ENCODE measurements at places on chromosomes 4 and X.
A peak's percentile ranks its signal among the peaks of the same experiment; 100 is the strongest.

DNA sequence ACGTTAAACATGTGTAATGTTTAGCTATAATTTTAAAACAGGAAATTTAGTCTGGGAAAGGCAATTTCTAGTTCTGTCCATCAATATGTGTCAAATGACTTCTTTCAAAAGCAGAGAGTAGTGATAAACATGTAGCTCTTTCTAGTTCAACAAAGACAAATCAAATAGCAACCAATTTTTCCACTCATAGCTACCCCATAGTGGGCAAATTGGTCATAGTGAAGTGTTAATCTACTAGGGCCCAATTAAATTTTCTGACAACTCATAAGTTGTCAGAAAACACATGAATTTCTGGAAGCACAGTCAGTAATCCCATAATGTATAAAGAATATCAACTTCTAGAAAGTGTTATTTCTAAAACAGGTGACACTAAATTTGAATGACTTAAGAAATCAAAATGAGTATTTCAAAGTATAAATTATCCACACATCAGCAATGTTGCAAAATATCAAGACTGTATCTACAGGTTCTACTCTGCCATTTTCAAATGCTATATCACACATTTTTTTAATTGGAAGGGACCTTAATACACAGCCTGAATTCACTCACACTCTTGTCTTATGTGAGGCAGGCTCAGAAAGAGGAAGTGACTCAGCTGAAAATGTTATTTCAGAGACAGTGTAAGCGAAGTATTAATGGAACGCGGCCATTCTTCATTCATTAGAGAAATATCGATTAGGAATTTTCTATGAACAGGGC lies 7.7 kb downstream of the OCIAD2 start:
- no peak for DNase-seq

- no peak for DNase-seq
Measured at GRCh38 chr4:106583567-106583966, 215.0 kb upstream of the GIMD1 start.

DNA sequence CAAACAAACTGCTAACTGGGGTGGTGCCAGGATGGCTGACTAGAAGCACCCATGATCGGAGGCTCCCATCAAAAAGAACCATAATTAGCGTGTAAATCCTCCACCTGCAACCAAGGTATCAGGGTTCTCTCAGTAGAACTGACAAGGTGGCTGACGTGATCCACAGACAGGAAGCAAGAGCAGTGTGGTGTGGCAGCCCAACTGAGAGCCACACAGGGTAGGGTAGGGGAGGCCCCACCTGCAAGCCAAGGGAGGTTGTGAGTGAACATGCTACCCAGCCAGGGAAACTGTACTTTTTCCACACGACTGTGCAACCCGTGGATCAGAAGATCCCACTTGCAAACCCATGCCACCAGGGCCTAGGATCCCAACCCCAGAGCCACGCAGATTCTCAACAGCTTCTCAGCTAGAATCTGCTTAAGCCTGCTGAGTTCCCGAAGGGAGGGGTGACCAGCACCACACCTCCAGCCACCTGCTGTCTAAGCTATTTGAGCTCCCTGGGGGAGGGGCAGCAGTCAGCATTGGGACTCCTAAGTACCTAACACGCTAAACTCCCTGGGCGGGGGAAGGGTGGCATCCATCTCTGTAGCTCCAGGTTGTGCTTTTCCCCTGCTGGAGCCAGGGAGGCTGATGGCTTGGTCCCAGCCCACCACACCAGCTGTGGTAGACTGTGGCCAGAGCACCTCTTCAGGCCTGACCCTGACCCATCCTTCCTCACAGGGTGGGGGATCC lies 425.1 kb downstream of the GPM6A start:
- no peak for DNase-seq

GRCh38 chr4:33709247-33709646 lies 2535.1 kb downstream of the ARAP2 start:
- no peak for DNase-seq

- peak; percentile 31 for DNase-seq
Measured at GRCh38 chr4:106495476-106495875, 126.9 kb upstream of the GIMD1 start.

DNA sequence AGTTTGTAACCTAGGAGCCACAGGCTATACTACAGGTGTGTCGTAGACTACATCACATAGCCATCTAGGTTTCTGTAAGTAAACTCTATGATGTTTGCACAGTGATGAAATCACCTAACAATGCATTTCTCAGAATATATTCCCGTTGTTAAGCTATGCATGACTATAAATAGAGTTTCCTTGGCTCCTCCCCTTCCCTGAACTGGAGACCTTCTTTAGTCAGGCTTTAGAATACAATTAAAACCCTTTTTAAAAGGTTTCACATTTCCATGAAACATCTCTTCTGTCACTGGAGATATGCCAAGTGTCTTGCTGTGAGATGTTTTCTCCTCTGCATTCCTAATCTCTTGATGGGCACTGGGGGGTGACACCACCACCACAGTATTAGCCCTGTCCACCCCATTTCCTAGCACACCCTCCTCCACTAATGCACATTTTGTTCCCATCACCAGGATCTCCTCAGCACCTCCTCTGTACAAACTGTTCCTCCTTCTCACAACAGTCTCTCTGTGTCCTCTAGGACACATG lies 334.6 kb upstream of the CPEB2 start:
- DNase-seq = no peak

DNA sequence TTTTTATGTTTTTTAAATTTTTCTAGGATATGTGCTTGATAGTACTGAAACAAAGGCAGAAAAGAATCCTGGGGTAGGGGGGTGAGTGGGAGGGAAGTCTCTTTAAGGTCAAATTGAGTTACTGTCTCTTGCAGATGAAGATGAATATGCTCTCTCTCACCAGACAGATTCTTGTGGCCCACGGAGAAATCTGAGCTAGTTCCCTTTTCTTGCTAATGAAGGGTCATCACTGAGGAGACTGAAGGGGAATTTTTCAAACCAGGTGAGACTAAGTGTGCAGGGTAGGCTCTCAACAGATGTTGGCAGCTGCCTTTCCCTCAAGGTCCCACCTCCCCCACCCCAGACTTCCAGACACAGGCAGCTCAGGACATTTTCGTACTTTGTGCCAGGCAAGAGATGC lies 21.5 kb downstream of the FAM9C start:
- DNase-seq = no peak

GRCh38 chrX:108699368-108699767 lies 37.0 kb downstream of the IRS4 start:
- peak; percentile 27 for DNase-seq

- DNase-seq = no peak
Measured at GRCh38 chr4:34723605-34724004, 1520.7 kb downstream of the ARAP2 start.

DNA sequence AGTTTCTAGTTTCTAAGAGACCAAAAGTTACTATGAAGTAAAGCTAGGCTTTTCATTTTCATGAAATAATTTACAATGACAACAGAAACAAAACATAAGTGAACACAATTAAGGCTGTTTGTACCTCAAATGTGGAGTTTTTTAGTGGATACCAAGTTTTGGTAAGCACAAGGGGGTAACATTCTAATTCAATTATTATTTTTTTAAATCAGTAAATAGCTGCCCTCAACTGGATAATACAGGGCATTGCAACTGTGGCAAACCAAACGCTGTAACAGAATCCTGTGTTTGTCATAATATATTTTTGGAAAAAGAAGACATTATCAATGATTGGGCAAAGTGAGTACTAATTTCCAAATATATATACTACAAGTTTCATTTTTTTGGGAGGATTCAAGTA lies 150.3 kb downstream of the FBXW7 start:
- peak; percentile 7 for DNase-seq

- no peak for DNase-seq
Measured at GRCh38 chr4:106253364-106254129, 62.5 kb downstream of the TBCK start.

- no peak for DNase-seq
Measured at GRCh38 chr4:87260477-87260876, 40.1 kb upstream of the KLHL8 start.

GRCh38 chrX:119398974-119399771 lies at the start of gene SLC25A43:
Gene SLC25A43, plus strand, starts transcription at chrX:119399336. Its CDS starts 68 bp downstream, at chrX:119399404.
- peak; percentile 41 for DNase-seq

DNA sequence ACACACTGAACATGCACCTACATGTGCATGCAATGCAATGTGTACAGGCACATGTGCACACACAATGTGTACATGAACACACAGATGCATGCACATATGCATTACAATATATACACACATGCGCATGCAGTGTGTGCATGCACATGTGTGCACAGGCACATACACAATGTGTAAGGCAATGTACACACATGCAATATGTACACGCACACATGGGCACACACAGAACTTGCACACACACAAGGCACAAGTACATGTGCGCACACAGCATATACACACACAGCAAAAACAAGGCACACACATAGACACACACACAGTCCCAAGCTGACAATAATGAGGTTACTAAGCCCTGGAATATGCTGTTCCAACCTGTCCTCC lies 76.3 kb downstream of the EVC2 start:
- no peak for DNase-seq

- no peak for DNase-seq
Measured at GRCh38 chr4:141851246-141851891, 215.0 kb downstream of the IL15 start.

DNA sequence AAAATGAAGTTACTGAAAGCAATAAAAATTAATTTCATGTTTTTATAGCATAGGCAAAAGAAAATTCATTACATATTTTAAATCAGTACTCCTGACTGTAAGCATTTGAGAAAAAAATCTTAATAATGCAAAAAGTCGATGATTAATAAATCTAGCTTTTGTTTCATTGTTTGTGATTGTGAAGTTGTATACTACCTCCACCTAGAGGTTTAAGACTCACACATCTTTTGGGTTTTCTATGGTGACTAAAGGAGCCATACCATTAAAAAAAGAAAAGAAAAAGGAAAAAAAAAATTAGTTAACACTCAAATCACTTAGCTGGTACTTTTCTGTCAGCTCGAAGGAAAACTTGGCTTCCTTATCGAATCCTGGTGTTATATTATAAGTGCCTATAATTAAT lies 2.0 kb downstream of the GABRA2 start:
- no peak for DNase-seq

DNA sequence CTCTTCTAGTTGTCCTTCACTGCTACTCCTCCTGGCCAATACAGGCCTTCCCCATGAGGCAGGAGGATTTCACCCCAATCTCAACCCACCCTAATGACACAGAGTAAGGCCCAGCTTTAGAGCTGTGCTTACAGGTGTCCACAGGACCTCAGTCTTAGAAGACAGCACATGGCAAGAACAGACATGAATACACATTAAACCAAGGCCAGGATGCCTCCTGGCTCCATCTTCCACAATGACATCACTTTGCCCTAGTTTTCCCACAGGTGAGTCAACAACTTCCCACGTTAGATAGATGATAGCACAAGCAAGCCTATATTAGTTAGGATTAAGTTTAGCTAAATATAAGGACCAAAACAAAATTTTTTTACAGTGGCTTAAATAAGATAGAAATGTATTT lies 63.8 kb upstream of the NOCT start:
- no peak for DNase-seq

DNA sequence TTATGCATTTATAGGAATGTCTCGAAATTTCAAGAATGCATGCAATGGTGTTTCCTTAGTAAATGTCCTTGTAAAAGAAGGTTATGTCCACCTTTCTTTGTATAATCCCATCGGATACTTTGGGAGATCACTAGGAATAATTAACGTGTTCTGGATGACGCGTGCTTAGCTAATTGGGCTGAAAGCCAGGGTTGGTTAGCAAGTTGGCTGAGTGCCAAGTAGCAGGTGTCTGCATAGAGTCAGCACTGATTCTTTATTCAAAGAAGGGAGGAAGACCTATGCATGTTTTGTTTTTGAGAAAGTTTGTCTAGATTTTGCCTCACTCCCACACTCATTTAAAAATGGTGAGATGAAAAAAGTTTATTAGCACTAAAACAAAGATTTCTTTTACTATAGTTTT lies 144.6 kb downstream of the SOX3 start:
- DNase-seq = no peak

DNA sequence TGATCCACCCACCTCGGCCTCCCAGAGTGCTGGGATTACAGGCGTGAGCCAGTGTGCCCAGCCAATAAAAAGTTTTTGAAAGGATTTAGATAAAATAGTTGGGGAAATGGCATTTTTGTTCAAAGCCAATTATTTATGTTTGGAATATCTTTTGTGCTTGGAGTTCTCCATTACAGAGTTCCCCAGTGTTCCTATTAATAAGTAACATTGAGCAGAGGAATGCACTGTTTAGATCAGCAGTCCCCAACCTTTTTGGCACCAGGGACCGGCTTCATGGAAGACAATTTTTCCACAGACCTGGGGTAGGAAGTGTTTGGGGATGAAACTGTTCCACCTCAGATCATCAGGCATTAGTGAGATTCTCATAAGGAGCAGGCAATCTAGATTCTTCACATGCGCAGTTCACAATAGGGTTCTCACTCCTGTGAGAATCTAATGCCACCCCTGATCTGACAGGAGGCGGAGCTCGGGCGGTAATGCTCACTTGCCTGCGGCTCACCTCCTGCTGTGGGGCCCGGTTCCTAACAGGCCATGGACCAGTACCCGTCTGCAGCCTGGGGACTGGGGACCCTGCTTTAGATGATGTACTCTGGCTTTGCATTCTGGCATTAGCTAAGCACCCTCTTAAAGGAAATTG lies 8.3 kb downstream of the PKD2 start:
- no peak for DNase-seq

- DNase-seq = peak; percentile 79
Measured at GRCh38 chrX:151974336-151975227, at the start of gene GABRE. Gene GABRE, minus strand, starts transcription at chrX:151974676. Its CDS starts 51 bp downstream, at chrX:151974625.

DNA sequence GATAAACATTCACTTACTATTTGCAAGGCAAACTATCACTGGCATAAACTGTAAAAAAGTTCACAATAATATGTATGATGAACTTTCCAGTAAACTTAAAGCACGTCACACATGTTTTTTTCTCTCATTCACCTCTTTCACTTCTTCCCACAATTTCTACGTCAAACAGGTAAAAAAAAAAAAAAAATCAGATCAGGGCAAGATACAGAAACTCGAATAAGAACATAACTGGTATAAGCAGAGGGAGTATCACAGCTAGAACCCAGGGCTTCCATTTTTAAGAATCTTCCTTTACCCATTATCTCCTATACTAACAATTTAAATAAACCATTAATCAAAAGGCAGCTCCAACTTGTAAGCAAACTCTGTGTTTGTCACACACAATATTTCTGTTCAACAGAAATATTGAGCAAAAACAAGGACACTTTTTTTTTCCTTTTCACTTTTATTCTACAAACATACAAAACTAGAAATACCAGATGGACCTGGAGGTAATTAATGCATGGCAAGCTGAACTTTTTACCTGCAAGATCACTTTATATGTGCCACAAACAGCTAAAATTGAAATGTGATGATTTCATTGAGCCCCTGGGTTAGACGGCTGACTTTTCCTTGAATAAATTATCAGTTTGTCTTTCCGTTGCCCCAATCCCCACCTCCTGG lies 47.5 kb upstream of the NSUN7 start:
- DNase-seq = peak; percentile 19
